ENCODE measurements at places on chromosomes 5 and 9.

- no peak for DNase-seq
These were observed 166.8 kb downstream of the ATP10B start for GRCh38 chr5:160685219-160685618.

- no peak for DNase-seq
These were observed 150.1 kb downstream of the OSTF1 start for GRCh38 chr9:75238311-75238976.

DNA sequence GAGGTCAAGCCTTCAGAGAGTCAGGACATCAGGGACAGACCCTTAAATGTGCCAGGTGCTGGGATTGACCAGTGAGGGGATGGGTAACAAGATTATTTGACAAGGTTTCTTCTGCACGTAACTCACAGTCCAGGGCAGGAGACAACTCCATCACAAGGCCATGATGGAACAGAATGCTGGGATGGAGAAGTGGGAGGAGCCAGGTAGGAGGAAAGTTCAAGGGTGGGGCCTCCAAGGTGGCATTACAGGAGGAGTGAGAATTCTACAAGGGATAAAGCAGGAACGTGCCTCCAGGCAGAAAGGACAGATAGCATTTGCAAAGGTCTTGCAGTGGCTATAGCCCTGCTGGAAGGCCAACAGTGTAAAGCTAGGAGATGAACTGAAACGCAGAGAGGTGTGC lies 102.2 kb downstream of the FGF18 start:
- DNase-seq, result no peak

- DNase-seq, result no peak
These were observed 66.7 kb downstream of the TLE1 start for GRCh38 chr9:81622471-81623255.

GRCh38 chr5:41973087-41973486 lies 48.0 kb downstream of the FBXO4 start:
- no peak for DNase-seq

- DNase-seq, result peak; percentile 13
These were observed 15.4 kb downstream of the TRAF2 start for GRCh38 chr9:136901516-136902258.

- no peak for DNase-seq
These were observed 63.5 kb downstream of the DUSP1 start for GRCh38 chr5:172707285-172708182.

- DNase-seq, result no peak
These were observed 473.6 kb upstream of the TNC start for GRCh38 chr9:115591584-115591984.

DNA sequence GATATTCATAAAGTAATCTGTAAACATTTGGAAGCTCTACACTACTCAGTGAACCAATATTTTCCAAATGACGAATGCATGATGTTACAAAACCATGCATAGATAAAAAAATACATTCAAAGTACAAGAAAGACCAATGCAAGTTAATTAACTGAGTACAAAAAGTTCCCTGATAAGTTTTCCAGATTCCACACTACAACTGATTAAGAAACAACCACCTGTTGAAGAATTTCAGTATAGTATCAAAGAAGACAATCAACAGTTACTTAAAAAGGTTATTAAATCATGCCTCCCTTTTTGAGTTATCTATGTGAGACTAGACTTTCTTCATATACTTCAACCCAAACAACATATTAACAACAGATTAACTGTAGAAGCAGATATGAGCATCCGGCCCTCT lies 192.4 kb downstream of the ARL15 start:
- no peak for DNase-seq

- DNase-seq, result no peak
These were observed 12.5 kb downstream of the PHF2 start for GRCh38 chr9:93588641-93589609.

DNA sequence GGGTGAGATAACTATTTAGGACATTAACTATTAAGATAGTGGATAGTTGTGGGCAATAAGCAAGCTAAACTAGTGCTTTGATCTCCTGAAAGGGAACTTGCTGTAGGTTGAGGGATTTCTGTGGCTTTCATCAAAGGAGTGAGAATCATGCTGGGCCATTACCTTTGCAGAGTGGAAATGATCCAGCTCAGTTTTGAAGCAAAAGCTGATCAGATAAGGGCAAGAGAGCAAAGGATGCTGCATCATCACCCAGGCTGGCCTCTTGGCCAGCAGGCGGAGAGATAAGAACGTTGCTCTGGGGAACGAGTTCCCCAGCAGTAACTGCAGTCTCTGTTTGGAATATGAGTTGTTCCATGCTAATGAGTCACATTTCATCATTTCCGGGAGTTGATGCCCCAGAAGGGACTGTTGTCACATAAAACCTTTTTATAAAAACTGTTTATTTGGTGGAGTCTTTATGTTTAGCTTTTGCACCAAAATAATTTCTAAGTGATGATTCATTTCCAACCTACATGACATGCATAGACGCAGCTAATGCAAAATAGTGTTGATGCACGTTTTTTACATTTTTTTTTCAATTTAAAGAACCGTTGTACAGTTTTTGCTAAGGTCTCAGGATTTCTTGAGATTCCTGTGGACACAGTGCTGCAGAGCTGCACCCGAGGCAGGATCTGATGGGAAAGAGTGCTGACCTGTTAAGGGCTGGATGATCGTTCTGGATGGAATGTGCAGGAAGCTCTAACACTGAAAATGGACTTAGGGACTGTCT lies 99.3 kb downstream of the ACTBL2 start:
- no peak for DNase-seq

- no peak for DNase-seq
These were observed 1.3 kb downstream of the ENC1 start for GRCh38 chr5:74638970-74639806.

GRCh38 chr5:56270058-56270457 lies 36.9 kb upstream of the ANKRD55 start:
- no peak for DNase-seq

GRCh38 chr5:125480911-125481310 lies 734.5 kb upstream of the ZNF608 start:
- DNase-seq, result no peak

- no peak for DNase-seq
These were observed 26.2 kb upstream of the BARHL1 start for GRCh38 chr9:132556235-132556634.

DNA sequence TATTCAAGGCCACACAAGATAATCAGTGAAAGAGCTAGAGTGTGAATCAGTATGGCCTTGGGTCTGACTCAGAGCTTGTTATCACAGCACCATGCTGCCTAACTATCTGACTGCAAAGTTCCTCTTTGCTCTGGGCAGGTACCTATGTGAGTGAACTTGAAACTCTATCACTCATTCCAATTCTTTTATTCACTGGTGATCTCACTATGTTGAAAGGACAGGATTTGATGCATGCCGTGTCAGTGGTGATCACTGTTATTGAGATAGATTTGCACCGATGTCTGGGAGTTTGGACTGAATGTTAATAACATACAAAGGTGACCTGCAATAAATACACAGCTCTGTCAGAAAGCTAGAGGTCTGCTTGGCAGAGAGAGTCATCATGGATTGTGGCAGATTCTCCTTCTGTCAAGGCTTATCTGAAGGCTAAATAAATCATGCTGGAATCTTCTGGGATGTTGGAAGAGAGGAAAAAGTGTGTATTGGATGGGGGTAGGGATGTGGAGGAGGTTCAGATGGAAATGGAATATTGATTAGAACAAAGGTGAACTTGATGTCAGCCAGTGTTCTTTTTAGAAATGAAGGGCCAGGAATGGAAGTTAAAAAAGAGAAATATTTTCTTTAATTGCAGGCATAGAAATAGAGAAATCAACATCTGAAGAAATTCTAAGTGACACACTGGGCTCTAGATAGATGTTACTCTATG lies 91.8 kb upstream of the TNC start:
- DNase-seq, result no peak

DNA sequence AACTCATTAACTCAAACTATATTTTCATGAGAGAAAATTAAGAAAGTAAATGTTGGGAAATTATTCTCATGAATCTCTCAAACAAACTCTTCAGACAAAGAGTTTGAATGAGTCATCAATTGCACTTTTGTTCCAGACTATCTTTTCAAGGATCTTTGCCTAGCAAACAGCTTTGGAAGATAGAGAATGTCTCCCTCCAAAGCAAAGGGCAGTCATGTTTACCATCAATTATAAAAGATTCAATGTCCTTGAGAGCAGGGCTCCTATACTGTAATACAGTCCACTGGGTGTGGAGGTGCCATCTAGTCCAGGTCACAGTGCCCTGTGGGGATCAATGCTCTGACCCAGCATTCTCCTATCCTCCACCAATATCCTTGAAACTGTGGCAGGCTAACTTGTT lies 1429.3 kb downstream of the EFNA5 start:
- DNase-seq, result no peak

- DNase-seq, result no peak
These were observed 199.3 kb upstream of the PDE4D start for GRCh38 chr5:60092671-60093422.
